ENCODE measurements at places on chromosomes 7 and 10. TPM values are rescaled to one million over a fixed set of nuclear protein-coding genes. Genes with fewer than 3 reads are reported as not detected.

DNA sequence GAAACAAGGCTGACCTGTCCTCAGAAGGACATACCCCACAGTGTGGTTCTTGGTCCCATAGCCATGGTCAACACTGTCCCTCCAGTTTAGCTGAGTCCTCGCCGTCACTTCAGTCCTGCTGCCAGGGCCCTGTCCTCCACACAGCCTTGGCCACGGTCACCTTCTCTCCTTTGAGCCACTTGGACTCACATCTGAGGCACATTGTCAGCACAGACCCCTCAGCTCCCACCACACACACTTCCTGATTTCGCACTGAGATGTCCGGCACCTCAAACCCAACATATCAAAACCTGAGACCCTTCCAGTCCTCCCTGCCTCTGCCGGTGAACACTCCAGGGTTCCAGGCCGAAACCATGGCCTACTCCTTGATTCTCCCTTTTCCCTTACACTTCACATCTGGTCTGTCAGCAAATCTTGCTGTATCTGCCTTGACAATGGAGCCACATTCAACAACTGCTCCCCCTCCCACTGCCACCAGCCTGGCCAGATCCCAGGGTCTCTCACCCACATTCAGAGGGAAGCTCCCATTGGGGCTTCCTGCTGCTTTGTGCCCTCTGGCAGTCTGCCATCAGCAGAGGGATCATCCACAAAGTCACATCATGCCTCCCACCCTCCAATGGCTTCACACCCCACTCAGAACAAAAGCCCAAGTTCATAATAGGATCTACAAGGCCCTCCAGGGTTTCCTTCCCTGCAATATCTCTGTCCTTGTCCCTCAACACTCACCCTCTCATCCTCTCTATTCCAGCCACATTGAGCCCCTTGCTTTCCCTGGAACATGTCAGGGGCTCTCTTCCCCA, 219.6 kb upstream of the SHH start:
- no peak for DNase-seq

GRCh38 chr10:125656523-125656922, 26.4 kb downstream of the TEX36 start:
- no peak for DNase-seq

DNA sequence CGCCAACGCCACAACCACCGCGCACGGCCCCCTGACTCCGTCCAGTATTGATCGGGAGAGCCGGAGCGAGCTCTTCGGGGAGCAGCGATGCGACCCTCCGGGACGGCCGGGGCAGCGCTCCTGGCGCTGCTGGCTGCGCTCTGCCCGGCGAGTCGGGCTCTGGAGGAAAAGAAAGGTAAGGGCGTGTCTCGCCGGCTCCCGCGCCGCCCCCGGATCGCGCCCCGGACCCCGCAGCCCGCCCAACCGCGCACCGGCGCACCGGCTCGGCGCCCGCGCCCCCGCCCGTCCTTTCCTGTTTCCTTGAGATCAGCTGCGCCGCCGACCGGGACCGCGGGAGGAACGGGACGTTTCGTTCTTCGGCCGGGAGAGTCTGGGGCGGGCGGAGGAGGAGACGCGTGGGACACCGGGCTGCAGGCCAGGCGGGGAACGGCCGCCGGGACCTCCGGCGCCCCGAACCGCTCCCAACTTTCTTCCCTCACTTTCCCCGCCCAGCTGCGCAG, 424 bp downstream of the EGFR start:
- DNase-seq = peak; percentile 81

GRCh38 chr7:107002529-107002998, 41.9 kb upstream of the PRKAR2B start:
- no peak for DNase-seq

DNA sequence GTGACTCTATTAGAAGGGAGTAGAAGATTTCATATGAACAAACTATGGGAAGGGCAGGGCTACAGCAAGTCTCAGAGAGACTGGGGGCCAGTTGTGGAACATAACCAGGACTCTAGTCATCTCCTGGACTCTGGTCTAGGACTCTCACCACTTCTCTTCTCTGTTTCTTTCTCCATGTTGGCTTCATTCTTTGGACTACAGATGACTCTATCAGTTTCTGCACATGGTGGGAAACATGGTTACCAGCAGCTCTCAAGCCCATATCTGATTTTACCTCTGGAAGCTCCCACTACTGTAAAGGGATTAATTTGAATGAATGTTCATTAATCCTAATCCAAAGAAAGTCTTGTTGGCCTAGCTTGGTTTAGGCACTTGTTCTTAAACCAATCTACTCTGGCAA, 84.7 kb downstream of the LRGUK start:
- DNase-seq = no peak

DNA sequence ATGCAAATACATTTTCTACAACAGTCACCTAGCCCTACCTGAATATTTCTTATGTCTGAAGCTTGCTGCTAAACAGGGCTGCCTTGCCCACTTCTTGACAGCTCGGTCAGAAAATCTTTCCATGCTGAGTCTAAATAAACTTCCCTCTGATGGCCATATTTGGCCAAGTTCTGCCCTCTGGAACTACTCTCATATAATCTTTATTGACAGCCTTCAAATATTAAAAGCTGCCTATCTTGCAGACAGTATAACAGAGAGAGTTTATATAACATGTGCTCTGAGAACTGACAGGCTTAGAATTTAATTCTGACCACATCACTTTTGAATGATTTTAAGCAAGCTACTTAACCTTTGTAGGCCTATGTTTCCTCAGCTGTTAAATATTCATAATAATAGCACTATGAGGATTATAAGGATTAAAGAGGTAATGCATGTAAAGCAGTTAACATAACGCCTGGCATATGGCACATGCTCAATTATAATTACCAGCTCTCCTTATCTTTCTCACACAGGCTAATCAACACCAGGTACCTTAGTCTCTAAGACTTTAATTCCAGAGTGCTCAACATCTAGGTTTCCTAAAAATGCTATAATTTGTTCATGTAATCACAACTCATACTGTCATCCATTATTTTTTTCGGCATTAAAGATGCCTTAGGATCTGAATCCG, 334.1 kb downstream of the HPSE2 start:
- no peak for DNase-seq

The GIMAP4 gene
- 32.8 TPM for polyA plus RNA-seq

- DNase-seq = no peak
Observed at GRCh38 chr10:119516381-119517234, 25.9 kb downstream of the RGS10 start.

The ZP3 gene
- polyA plus RNA-seq = 0.53 TPM

DNA sequence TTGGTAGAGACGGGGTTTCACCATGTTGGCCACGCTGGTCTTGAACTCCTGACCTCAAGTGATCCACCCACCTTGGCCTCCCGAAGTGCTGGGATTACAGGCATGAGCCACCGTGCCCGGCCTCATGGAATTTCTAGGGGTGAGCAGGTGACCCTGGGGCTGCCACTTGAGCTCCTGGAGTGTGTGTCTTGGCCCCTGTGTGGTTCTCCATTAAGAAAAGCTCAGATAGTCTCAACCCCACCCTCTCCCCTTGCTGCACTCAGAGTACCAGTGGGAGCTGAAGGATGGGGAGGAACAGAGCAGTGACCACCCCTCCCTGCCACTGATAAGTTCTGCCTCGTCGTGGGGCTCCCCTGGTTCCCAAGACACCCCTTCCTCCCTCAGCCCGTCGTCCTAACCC, 45.3 kb downstream of the RCC1L start:
- DNase-seq = no peak

DNA sequence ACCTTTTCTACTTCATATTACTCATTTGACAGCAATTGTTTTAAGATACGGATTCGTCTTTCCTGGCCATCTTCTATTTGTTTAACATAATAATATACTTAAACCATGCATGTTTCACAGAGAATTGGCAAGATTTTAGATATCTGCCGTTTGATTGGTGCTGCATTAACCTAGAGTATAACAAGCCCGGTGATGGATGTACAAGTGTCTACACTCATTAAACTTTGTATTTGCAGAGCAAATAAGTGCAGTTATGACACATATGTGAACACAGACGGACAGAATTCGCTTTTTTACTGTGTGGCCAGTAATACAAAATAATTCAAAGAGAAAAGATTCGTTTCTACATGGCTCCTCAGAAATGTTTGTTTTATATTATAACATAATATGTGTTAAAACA, 116.1 kb downstream of the ARL4A start:
- no peak for DNase-seq

DNA sequence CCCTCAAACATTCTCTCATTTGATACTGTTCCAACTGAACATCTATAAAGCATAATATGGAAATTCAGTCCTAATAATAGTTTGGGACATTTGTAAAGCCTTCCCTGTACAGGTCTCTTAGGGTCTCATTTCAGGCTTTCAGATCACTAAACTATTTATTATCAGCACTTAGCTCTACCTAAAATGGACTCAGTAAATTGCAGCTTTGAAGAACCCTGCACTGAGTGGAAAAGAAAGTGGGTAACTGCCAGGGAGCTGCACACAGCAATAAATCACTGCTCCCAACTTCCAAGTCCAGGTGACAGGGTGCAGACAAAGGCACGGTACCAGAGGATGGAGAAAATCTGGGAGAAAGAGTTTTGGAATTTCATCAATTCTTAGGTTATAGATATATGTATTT, 164.9 kb upstream of the AOAH start:
- no peak for DNase-seq

- no peak for DNase-seq
Observed at GRCh38 chr10:9028231-9028630, 973.7 kb downstream of the GATA3 start.

DNA sequence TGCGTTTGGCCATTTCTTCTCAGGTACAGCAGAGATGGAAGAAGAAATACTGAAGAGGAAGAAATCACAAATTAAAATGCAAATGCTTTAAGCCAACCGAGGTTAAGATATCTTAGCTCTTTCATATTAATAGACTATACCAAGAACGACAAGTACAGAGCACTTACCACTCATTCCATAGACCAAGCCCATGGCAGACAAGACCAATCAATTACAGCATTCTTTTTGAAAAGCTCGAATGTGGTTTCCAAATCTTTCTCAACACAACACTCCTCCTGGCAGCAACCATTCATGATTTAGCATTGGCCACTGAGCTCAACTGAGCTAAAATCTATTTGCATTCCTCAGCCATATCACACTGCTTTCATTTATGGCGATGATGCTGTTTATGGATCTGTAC, 2.7 kb downstream of the ASAH2 start:
- no peak for DNase-seq

The IL2RA gene
- polyA plus RNA-seq = 0.78 TPM

GRCh38 chr7:31000161-31000693, 36.5 kb downstream of the GHRHR start:
- DNase-seq = no peak

- no peak for DNase-seq
Observed at GRCh38 chr10:42738679-42739078, 43.9 kb upstream of the BMS1 start.

The CH25H gene
- polyA plus RNA-seq = 0.24 TPM

DNA sequence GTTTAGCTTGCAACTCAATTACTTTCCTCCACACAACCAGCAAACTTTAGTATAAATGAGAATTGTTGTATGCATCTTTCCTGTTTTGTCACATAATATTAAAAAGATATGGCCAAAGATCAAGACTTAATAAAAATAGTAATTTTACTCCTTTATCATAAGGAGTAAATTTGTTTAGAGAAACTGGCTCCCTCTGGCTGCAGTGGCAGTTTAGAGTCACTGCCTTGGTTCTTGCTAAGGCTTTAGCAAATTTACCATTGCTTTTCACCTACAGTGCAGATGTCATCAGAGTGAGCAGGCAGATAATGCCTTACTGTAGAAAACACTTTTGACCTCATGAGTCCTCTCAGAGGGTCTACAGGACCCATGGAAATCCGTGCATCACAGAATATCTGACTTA, 2.6 kb downstream of the PRPF18 start:
- no peak for DNase-seq

GRCh38 chr10:101578803-101579515, 9.1 kb downstream of the POLL start:
- no peak for DNase-seq

The SYT15B gene
- 1.1 TPM for polyA plus RNA-seq

The HABP2 gene
- polyA plus RNA-seq = 0.30 TPM

DNA sequence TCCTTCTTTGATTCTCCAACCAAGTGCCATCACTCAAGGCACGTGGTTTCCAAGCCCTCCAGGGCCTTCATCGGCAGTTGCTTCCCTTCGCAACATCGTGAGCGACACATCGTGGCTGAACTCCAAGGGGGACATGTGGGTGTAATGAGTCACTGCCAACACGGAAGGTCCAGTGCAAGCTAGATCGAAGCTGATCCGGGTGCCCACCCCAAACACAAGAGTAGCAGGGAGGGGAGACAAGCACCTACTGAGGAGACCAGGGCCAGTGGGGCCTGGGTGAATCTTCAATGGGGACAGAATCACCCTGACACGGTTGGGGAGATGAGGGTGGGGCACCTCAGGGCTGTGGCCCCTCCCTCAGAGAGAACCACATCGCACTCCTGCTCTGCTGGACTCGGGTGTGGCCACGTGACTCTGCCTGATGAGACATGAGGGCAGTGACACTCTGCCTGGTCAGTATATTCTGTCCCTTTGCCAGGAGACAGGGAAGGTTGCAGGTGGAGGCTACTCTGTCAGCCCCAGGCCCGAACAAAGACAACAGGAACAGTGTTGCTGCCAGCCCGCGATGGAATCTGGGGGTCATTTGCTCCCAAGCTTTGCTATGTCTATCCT, 36.8 kb upstream of the HSPA12A start:
- no peak for DNase-seq

The CCDC201 gene
- not detected for polyA plus RNA-seq

DNA sequence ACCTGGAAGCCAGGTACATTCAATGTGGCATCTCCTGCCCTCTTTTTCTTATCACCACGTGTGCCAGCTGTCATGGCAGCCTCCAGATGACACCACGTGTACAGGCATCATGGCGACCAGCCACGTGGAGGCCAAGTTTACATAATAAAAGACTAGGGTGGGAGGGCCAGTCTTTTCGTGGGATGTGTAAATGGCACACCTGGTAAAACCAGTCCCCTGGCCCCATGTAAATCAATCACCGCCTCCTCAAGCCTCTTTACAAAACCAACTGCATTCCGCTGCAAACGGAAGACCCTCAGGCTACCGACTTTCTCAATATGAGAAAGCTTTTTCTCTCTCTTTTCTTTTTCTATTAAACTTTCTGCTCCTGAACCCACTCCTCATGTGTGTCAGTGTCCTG, 65.1 kb upstream of the PHF14 start:
- DNase-seq = no peak

GRCh38 chr10:10156917-10157600, 860.6 kb upstream of the CELF2 start:
- no peak for DNase-seq

DNA sequence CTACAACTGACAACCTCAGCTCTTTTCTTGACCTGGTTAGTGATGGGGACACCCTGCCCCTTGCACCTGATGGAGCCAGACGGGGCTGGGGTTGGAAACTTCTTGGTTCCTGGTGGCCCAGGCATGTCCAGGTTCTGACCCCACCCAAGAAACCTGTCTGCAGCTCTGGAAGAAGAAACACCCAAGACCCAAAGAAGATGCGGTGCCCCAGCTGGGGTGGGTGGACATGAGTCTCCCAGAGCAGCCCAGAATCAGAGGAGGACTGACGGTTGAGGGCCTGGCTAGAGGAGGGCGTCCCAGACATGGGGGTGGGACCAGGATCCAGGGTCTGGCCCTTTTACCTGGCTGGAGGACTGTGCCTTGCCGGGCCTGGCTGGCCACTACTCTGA, 202.4 kb downstream of the GLRX3 start:
- no peak for DNase-seq

The GNG11 gene
- polyA plus RNA-seq = 29.4 TPM

GRCh38 chr7:144786522-144786921, 49.3 kb downstream of the TPK1 start:
- no peak for DNase-seq

- no peak for DNase-seq
Observed at GRCh38 chr10:28676326-28676967, 874 bp upstream of the BAMBI start.

The CLIP2 gene
- 9.6 TPM for polyA plus RNA-seq

- DNase-seq = no peak
Observed at GRCh38 chr10:5947471-5948207, 29.7 kb downstream of the IL15RA start.

Measured in heart left ventricle (tissue), 16 donors.